NCI-H226 (cell line): ENCODE measurements at places on chromosomes 3 and 15.

DNA sequence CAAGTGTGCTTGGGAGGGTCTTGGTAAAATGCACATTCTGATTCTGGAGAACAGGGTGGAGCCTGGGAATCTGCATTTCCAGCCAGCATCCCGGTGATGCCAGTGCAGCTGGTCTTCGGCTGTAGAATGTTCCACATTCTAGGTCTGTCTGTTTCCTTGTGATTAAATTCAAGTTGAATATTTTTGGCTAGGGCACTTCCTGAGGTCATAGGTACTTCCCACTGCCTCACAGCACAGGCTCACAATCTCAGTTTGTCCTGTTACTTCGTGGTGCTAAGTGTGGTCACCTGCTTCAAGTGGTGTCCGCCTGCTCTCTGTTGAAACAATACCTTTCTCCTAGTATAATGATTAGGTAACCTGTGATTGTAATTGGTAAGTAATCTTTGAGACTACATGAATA, 40.1 kb downstream of the FLNB start:
- no peak for DNase-seq

DNA sequence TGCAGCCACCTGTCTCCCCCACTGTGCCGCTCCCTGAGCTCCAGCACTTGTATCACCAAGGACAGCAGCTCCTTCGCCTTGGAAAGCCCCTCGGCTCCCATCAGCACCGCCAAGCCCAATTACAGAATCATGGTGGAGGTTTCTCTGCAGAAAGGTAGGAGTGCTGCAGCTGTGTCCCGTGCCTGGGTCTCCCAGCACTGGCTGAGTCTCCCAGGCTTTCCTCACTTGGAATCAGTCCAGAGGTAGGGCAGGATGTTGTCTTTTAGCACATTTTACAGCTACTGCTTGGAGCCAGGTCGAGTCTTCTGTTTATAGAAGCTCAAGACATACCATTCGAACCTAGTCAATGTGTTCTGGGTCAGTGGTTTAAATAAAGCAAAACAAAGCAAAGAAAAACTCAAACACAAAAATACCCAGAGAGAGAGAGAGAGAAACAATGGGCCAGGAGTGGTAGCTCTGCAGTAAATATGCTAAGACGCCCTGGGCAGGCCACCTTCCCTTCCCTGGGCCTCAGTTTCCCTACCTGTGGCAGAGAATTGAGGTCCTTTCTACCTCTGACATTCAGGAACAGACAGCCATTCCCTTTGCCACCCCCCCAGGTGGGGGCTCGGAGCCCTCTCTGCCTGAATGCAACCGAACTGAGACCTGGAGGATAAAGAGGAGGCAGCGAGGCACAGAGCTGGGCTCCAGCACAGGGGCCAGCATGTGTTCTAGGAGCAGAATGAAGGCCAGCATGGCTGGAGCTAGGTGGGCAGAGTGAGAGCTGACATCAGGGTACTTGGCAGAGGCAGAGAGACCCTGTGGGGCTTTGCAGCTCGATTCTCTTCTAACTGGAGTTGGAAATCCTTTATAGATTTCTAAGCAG, 44.1 kb downstream of the STARD5 start:
- no peak for DNase-seq

- DNase-seq = no peak
Observed at GRCh38 chr3:189944285-189945145, 176.2 kb downstream of the P3H2 start.

- no peak for DNase-seq
Observed at GRCh38 chr3:178880274-178880673, 191.3 kb downstream of the ZMAT3 start.

DNA sequence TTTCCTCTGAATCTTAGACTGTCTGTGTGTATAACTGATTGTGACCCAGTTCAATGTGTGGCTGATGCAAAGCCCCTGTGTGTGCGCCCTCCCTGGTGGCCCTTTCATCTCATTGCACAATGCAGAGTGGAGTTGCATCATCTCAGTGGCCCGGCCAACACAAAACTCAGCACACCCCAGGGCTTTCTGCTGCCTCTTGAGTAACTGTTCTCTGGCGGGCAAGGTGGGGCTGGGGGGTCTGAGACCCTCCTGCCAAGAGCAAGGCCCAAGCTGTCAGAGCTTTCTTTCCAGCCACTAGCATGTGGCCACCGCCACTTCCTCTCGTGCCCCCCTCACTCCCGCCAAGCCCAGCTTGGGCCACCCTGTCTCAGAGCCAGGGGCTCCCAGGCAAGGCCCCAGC, 80.7 kb upstream of the ALDH1L1 start:
- DNase-seq = no peak

GRCh38 chr3:153679714-153680113, 441.5 kb upstream of the ARHGEF26 start:
- no peak for DNase-seq

GRCh38 chr15:85415783-85416182, 35.4 kb downstream of the AKAP13 start:
- no peak for DNase-seq

DNA sequence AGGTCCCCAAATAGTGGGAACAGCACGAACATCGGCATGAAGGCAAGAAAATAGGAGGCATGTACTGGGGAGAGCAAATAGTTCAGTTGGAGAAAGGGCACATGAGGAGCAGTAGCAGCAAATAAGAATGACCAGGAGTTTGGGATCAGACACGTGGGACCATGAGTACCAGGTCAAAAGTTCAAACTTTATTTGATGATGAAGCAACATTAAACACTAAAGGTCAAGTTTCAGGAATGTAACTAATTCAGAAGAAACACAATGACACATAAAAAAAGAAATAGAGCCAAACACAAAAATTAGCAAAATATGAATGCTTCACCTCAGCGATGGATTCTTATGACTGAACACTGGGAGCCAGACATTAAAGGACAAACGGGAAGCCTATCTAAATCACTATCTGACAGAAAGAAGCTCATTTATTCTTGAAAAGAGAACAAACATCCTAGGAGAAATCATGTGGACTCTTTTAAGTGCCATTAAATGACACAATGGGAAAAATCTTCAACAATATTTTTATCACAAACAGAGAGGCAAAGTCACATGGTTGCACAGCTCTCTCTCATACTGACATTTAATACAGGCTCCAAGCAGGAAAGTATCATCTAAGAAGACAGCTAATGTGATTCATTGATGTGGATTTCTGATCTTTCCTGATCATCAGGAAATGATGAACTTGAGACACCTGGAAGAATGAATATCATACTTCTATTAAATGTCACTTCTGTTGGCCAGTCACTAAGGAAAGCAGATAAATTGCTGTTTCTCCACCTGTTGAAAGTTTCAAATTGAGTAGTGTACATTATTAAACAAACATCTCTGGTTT, 216.9 kb upstream of the THBS1 start:
- DNase-seq = no peak

DNA sequence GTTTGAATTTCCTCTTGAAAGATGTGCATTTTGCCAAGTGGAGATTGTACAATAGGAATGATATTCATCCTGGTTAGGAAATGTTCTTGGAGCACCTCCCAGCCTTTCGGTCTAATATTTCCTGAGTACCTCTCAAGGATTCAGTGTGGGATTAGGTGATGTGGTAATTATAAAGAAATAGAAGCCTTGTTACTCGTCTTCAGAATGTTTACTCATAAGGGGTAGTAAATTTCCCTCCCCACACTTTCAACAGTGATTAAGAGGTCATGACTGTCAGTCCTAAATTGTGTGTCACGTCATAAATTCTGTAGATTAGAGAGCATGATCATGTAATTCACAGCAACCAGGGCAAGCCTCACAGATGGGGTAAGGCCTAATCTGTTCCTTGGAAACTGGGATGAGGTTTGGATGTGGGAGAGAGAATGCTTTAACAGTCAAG, 633.1 kb upstream of the TBL1XR1 start:
- peak; percentile 94 for DNase-seq

DNA sequence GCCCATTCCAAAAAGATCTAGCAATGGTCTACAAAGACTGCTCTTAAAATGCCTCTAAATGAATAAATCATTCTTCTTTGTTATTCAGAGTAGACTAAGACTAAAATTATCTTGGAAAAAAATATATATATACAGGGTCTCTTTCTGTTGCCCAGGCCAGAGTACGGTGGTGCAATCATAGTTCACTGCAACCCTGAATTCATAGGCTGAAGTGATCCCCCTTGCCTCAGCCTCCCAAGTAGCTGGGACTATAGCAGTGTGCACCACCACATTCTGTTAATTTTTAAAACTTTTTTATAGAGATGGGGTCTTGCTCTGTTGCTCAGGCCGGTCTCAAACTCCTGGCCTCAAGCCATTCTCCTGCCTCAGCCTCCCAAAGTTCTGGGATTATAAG, 18.7 kb downstream of the WWTR1 start:
- DNase-seq = no peak
